Activated CD8-positive, alpha-beta memory T cell treated with anti-CD3 and anti-CD28 coated beads for 1 hour (primary cell): ENCODE measurements at places on chromosomes 11 and 22.

DNA sequence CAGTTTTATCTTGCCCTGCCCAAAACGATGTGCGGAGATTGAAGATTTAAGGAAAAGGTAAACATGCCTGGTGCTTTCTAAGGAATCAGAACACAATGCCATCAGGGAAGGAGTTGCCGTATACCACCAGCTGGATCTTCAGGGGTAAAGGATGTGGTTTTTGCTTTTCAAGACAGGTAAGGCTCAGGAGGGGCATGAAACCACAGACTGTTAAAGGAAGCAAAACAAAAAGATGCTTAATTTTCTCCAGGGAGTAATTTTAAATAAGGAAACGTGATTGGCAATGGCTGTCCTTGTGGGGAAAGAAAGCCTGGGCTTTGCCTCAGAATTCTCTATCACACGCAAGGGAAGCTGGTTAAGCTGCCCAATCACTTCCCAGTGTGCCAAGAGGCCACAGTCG is 655.6 kb downstream of the OPCML start:
- no peak for DNase-seq

DNA sequence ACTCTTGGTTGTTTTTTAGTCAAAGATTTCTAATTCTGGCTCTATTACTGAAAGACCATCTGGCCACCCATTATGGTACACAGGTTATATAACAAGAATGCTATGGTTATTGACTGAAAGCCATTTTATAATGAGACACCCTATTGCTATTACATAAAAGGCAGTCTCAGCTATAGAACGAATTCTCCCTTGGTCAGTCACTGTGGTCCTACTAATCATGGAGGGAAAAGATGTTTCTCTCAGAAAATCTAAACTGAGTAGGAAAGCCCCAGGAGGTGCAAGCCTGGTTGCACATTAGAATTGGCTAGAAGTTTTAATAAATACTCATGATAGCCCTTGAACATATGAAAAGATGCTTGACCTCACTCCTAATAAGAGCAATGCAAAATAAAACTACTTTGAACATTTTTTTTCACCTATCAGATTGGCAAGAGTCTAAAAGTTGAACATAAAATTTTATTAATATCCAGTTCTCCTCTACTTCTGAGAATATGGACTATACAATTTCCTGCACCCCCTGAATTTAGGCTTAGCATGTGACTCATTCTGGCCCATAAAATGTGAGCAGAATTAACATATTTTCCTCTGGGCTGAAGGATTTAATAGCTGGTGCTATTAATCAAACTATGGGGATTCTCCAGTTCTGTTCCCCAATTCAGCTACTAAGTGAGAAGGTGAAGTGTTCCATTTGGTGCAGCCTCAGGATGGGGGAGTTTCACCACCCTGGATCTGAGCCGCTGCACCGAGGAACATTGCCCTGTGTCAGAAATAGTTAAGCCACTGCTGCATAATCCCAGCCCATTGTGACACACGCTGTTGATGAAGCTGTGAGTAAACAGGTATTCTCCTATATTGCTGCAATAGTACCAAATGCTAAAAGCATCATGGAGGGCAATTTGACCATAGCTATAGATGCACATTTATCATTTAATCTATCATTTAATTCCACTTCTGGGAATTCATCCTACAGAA is 11.5 kb upstream of the CRKL start:
- DNase-seq, result no peak

GRCh38 chr11:79174045-79175008 is 266.5 kb downstream of the TENM4 start:
- no peak for DNase-seq

GRCh38 chr11:123905826-123906225 is 3.9 kb downstream of the OR8D4 start:
- DNase-seq, result no peak

GRCh38 chr11:10674440-10674855 is 19.1 kb downstream of the IRAG1 start:
- no peak for DNase-seq

- no peak for DNase-seq
Observed at GRCh38 chr11:133530501-133530835, 1.8 kb downstream of the OPCML start.

DNA sequence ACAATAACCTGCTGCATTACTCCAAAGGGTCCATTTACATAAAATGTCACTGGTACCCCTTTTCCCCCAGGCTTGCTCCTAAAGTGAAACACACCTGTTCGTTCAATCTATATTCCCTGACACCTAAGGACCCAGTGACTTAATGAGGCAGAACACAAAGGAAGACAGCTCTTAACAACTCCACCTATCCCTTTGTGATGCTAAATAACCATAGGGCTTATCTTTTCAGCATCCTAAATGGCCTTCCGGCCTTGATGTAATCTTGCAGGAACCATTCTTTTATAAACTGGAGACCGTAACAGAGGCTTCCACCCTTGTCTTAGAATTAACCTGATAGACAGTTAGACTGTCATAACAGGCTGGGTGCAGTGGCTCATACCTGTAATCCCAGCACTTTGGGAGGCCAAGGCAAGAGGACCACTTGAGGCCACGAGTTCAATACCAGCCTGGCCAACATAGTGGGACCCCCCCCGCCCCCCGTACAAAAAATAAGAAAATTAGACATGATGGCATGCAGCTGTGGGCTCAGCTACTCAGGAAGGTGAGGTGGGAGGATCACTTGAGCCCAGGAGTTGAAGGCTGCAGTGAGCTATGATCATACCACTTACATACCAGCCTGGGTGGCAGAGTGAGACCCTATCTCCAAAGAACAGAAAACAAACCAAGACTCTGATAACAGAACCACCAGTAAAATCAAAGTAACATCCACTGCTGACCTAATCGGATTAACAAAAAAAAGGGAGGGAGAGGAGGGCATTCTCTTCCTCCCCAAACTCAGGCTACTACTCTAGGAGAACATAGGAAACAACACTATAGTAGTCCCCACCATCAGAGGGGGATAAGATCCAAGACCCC is 5.1 kb downstream of the CHEK2 start:
- no peak for DNase-seq

GRCh38 chr11:65426839-65427690 is 4.5 kb downstream of the NEAT1 start:
- DNase-seq, result no peak

DNA sequence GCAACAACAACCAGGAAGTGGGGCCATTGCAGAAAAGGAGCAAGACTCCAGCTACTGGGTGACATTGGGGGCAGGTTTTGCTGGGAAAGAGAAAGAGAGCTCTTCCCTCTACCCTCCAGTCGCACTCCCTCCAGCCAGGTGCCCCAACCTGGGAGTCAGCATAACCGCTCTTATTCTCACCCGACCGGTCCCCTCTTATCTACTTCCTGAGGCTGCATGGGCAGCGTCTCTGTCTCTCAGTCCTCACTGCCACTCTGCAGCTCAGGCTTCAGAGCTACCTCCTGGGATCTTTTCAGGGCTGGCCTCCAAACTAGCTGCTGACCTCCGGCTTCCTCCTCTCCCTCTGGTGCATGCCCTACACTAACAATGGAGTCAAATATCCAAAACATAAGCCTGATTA is 5.1 kb downstream of the ZNF70 start:
- DNase-seq, result no peak

- no peak for DNase-seq
Observed at GRCh38 chr11:68038226-68038717, 553 bp upstream of the TCIRG1 start.

DNA sequence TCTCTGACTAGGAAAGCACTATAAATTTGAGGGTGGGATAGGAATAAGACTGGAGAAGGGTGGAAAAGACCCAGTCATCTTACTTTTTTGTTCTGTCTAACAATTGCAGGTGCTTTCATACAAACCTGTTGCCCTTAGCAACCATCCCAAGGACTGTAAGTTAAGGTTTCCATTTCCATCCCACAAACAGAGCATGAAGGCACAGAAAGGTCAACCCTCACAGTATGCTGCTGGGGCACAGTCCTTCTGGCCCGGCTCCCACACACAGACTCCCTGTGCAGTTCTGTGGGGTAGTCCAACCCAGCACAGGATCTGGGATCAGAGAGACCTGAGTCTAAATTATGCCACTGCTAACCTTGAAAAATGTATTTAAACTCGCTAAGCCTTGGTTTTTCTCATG is 38.4 kb upstream of the ETS1 start:
- DNase-seq, result no peak

DNA sequence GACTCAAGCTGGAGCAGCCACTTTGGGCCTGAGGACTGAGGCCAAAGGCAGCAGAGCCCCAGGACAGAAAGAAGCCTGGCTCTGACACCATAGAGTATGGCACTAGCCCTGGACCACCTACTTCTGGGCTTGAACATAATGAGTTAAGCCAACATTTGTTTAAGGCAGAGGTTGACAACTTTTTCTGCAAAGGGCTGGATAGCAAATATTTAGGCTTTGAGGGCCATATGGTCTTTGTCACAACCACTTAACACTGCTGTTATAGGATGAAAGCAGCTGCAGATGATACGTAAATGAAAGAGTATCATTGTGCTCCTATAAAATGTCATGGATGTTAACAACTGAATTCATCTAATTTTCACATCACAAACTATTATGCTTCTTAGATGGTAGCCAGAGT is 16.6 kb downstream of the OSBP start:
- DNase-seq, result no peak

GRCh38 chr11:72405009-72405408 is 29.3 kb downstream of the CLPB start:
- no peak for DNase-seq

DNA sequence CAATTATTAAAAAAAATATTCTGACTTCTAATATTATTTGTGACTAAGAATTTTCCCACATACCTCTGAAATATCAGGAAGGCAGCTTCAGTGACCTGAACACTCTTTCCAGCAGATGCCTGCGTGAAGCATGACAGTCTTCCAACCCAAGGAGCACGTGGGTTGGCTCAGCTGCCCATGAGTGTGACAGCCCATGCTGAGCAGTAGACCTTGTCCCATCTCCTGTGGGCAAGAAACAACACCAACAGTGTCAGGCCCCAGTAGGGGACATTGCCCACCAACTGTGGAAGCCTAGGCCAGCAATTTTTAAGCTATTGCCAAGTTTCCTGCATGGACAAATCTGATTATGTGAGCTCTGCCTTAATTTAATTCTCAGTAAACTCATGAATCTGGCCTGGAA is 66.4 kb upstream of the OLFML1 start:
- no peak for DNase-seq

DNA sequence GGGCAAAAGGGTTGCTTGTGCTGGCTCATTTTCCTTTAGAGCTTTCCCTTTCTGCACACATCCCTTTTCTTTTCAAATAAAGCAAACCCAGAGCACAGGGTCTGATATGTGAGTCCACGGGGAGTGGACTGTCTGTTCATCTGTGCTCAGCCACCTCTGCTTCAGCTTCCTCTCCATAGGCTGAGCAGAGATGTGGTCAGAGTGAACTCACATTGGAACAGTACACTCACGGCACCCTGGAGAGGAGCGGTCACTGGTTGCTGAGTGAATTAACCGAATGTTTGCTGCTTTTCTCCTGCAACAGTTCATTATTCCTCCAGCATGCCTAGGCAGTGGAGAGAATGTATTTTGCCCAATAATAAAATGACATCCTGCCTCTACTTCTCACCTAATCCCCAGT is 36.3 kb upstream of the CABP7 start:
- DNase-seq, result no peak

DNA sequence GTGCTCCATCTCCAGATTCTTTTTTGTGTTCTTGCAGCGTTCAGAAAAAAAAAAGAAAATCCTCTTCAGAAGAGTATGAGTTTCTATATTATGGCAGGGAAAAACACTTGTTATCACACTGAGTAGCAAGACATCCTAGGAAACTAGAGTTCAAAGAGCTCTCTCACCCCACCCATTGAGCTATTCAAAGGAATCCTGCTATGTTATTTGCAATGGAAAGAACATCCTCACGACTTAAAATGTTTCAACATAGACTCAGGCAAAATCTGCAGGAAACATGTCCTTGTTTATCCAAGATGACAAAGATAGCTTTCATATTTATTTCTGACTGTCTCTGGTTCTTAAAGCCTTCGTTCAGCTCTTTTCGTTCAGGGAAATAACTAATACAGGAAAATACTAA is 331.6 kb upstream of the ANO5 start:
- no peak for DNase-seq

GRCh38 chr11:65958774-65959420 is 2.6 kb upstream of the SART1 start:
- no peak for DNase-seq

DNA sequence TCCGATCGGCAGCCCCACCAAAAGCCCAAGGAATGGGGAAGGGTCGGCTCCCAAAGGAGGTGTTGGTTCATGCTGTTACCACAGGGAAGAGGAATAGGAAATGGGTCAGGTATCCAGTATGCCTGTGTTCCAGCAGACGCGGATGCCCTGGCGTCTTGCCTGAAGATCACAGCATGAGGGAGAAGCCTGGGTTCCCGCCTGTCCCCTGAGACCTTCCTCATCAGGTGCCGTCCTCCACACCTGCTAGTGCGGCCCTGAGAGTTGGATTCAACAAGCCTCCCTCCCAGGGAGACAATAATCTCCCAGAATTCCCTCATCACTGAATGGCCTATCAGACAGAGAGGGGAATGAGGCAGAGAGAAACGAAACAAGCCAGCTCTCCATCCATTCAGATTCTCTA is 92.2 kb downstream of the SPATA19 start:
- DNase-seq, result no peak

DNA sequence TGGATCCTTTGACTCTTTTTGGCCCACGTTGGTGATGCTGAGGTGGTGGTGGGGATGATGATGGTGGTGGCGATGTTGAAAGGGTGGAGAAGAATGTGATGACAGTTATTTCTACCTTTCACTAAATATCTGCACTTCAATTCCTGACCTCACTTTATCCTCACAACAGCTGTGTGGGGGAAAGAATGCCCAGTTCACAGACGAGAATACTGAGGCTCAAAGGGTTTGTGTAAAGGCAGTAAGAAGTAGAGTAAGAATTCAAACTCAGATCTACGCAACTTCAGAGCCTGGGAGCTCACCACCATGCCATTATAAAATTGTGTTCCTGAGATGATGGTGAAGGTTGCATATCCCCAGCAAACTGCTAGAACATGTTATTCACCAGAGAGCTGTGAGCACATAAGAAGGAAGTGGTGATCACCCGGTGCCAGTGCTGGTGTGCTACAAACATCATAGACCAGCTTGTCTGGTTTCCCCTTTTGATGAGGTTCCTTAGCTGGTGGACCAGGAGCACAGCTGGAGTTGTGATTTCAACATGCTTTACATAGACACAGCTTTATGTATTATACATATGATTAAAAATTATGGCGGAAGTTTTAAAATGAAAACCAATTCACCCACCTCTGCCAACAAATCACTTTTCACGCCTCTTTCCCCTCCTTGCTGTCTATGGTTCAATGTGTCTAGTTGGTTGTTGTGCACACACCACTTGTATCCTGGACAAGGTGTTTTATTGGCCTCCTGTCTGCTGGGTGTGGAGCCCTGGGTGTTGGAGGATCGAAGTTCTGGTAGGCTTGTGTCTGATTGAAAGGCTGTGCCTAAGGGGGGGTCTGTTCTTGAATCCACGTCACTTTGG is 6.2 kb downstream of the ST14 start:
- no peak for DNase-seq

DNA sequence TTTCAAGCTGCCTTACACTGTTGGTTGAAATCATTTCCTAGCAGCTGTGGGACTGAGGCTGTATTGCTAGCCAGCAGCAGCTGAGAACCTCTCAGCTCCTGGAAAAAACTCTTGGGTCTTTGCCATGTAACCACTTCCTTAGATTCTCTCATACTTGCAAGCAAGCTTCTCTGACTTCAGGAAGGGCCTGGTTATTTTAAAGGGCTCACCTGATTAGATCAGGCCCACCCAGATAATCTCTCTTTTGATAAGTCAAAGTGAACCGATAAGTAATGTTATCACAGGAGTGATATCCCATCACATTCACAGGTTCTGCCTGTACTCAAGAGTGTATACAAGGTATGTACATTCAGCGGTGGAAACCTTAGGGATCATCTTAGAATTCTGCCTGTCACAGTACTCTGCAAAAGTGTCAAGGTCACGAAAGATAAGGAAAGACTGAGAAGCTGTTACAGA is 7.4 kb upstream of the CLPB start:
- DNase-seq, result no peak
